ENCODE measurements at places on chromosomes 12 and 14.

- no peak for DNase-seq
Observed at GRCh38 chr12:29073631-29074239, 75.3 kb upstream of the FAR2 start.

DNA sequence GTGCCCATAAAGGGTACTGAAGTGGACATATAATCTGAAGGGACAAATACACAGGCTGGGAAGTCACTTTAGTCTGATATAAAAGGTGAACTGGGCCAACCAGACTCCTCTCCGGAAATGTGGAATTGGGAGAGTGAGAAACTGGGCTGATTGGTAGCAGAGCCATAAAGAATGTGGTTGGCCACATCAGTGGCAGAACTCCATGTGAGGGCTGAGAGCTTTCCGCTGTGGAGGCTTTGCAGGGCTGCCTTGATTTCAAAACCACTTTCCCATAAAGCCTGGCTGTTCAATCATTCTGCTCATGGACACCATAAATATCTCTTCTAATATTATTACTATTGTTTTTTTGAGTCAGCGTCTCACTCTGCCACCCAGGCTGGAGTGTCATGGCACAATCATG, 220.3 kb downstream of the MON2 start:
- no peak for DNase-seq

DNA sequence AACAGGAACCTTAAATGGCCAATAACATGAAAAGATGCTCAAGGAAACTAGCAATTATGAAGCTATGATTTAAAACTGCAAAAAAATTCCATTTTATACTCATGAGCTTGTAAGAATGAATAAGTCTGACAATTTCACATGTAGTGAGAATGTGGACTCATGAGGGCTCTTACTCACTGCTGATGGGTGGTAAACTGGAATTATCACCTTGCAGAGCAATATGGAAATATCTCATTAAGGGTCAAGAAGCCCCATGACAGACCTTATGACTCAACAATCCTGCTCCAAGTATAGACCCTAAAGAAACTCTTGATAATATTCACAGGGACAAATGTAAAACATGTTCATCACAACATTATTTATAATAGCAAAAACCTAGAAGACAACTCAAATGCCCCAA, 23.5 kb upstream of the SMAGP start:
- no peak for DNase-seq

GRCh38 chr14:104322531-104323366, 184.4 kb downstream of the KIF26A start:
- DNase-seq, result no peak

DNA sequence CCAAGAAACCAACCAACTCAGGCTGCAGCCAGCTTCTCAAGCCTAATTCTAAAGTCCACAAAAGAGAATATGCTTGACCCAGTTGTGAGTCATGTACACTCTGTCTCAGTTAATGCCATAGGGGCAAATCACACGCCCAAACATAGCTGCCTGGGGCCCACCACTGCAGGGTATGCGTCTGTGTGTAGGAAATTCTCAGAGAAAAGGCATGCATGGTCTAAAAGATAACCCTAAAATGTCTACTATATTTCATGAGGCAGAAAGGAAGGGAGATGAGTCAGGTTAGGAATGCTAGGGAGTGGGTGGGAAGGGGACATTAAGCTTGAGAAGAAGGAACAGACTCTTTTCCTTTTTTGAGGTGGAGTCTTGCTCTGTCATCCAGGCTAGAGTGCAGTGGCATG, 22.3 kb upstream of the SPTLC2 start:
- no peak for DNase-seq

- no peak for DNase-seq
Observed at GRCh38 chr14:86796221-86797074, 1196.5 kb downstream of the GALC start.

- no peak for DNase-seq
Observed at GRCh38 chr12:66808606-66809005, 129.7 kb upstream of the GRIP1 start.

DNA sequence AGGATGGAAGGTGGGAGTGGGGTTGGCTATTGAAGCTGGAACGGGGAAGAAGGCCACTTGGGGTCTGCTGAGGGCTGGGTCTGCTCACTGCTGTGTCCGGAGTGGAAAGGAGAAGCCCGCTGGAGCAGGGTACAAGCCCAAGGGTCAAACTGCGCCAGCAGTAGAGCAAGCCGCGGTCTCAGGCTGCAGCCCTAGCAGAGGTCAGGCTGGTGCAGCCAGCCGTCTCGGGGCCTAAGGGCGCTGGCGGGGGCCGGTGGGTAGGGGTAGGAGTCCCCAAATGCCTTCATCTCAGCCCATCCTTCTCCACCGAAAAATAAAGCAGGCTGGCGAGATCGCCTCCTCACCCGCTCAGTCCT, 718 bp upstream of the JDP2 start:
- no peak for DNase-seq

DNA sequence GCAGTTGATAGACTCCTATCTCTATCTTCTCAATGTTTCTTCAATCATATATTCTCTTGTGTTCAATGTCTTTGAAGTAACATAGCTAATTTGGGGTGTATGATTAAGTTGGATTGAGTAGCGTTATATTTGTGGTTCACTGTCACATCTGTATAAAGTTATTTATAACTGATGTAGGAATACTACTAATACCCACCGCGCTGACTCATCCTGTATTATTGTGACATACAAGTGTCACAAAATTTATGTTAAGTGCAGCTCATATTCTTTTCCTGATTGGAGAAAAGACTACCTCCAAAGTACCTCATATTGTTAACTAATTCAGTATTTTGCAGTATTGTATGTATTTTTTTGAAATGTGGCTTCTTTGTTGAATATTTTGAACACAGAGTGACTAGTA, 940.8 kb downstream of the SLC6A15 start:
- DNase-seq, result no peak

GRCh38 chr12:91923864-91924263, 221.8 kb downstream of the BTG1 start:
- no peak for DNase-seq

DNA sequence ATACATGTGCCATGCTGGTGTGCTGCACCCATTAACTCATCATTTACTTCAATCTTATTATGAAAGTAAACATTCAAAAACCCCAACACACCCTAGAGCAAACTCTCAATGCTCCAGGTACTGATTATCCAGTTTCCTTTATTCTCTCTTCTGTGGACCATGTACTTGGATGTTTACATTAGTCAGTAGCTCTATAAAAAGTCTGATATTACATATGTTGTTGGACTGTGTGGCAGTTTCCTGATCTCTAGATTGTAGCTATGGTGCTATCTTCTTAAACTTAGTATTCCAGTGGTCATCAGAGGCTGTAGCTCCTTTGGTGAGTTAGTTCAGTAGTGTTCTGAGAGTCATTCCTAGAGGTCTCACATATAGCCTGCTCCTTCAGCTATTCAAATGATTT, 25.1 kb upstream of the ITGA5 start:
- no peak for DNase-seq

- DNase-seq, result no peak
Observed at GRCh38 chr12:26678697-26679660, 154.0 kb downstream of the ITPR2 start.

DNA sequence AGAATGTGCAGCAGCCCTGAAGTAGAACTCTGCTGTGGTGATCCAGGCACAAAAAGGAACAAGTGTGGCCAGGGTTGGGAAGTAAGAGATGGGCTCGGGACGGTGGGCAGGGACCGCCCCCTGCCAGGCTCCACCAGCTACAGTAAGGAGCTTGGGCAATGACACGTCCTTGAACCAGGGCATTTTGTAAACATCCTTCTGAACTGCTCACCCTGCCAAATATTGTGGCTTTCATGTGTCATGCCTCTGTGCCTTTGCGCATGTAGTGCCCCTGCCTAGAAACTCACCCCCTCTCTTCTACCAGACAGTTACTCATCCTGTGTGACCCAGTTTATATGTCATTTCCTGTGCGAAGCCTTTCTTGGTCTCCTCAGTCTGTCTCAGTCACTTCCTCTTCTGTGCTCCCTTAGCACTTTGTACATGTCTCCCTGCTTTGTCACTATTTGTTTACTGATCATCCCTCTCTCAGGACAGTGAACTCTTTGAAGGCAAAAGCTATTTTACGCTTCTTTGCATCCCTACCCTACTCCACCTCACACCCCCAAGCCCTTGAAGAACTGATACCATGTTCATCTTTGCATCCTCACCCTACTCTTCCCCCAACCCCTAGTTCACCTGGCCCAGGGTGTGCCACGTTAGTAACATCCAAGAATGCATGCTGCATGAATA, 108.9 kb upstream of the PLEKHG7 start:
- no peak for DNase-seq

GRCh38 chr12:34219046-34219770, 196.9 kb downstream of the ALG10 start:
- DNase-seq, result no peak

DNA sequence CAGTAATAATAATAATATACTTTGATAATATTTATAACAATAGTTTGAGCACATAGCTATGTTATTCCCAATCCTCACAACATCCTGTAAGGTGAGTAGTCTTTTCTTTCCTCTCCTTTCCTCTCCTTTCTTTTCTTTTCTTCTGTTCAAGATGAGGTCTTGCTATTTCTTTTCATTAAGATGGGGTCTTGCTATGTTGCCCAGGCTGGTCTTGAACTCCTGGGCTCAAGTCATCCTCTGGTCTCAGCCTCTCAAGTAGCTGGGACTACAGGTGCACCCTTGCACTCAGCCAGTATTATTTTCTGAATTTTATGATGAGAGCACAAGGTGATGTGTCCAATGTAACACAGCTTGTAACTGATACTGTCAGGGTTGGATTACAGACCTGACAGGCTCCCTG, 134.6 kb downstream of the OTOGL start:
- no peak for DNase-seq

- no peak for DNase-seq
Observed at GRCh38 chr12:41277100-41277945, 89.2 kb downstream of the PDZRN4 start.

- no peak for DNase-seq
Observed at GRCh38 chr12:89695100-89695499, 13.5 kb downstream of the ATP2B1 start.

DNA sequence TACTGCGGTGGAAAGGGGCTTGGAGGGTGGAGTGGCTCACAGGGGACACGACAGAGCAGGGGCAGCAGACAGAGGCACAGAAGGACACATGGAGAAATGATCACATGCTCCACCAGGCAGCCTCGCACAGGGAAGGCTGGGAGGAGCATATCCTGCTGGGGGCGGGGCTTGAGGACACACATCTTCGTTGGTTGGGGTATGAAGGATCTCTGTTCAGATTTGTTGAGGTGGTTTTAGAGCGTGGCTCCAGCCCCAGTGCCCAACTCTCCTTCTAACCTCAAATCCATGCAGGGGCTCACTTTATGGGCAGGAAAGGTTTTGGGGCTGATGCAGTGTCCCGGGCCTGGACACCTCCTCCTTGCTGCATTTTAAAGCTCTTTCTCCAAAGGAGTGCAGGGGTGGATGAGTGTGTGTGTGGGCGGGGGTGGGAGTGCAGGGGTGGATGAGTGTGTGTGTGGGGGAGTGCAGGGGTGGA, 733 bp upstream of the P3H3 start:
- DNase-seq, result peak; percentile 52

- DNase-seq, result no peak
Observed at GRCh38 chr14:78752518-78753188, 582.5 kb downstream of the NRXN3 start.

DNA sequence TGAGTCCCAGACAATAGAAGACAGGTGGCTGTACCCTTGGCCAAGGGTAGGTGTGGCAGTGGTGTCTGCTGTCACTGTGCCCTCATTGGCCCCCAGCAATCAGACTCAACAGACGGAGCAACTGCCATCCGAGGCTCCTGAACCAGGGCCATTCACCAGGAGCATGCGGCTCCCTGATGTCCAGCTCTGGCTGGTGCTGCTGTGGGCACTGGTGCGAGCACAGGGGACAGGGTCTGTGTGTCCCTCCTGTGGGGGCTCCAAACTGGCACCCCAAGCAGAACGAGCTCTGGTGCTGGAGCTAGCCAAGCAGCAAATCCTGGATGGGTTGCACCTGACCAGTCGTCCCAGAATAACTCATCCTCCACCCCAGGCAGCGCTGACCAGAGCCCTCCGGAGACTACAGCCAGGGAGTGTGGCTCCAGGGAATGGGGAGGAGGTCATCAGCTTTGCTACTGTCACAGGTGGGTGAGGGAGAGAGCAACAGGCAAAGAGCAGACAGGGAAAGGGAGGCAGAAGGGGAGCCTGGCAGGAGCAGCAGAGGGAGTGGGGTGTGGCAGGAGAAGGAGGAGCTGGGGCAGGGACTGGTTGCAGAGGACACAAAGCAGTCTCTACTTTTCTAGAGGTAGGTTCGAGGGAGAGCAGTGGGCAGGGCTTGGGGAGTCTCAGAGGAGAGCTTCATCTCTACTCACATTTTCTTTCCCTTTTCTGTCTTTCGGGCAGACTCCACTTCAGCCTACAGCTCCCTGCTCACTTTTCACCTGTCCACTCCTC, 452 bp downstream of the INHBE start:
- no peak for DNase-seq

GRCh38 chr12:64362721-64363305, 27.7 kb downstream of the C12orf56 start:
- no peak for DNase-seq

GRCh38 chr12:93723568-93723930, 46.4 kb downstream of the CRADD start:
- no peak for DNase-seq
